ENCODE measurements at places on chromosomes 2 and 18.

- DNase-seq: no peak
Measured at GRCh38 chr2:104787298-104788065, 66.4 kb upstream of the POU3F3 start.

DNA sequence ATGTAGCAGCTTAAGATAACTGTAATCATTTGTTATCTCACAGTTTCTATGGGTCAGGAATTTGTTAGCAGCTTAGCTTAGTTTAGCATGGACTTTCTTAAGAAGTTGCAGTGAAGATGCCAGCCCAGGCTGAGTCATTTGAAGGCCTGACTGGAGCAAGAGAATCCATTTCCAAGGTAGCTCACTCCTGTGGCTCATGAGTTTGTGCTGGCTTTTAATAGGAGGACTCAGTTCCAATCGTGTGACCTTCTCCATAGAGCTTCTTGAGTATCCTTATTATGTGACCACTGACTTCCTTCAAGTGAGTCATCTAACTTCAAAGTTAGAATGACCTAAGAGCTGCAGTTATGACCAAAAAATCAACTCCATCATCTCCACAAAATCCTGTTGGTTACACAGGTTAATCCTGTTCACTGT, 1.4 kb downstream of the GPATCH11 start:
- DNase-seq: no peak

DNA sequence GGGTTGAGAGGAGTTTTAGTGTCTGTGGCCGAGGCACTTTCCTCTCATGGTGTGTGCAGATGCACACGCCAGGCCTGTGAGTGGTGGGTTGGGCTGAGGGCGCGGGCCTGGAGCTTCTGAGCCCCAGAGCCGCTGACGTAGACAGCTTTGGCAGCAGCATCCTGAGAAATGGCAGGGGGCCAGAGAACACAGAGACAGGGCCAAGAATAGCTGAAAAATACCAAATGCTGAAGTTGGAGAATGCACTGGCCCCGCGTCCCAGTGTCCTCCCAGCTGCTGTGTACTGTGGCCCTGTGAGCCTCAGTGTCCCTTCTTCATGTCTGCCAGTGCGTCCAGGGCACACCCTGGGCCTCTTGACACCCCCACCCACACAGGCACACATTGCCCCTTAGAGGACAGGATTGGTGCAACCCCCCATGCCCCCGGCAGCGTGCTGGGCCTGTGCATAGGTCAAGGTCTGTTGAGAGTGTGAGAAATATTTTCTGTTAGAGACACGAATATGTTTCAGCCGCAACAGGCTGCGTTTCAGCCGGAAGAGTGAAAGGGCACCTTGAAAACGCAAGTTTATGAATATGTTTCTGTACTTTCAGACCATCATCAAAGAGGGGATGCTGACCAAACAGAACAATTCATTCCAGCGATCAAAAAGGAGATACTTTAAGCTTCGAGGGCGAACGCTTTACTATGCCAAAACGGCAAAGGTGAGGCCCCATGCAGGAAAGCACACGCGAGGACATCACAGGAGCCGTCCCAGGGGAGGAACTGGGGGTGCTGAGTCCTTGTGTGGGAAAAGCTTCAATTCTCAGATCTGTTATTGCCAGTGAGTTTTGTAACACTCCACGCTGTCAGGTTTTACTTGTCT, 33.6 kb downstream of the DGKD start:
- DNase-seq: peak; percentile 87

GRCh38 chr2:82789851-82790205, 1669.3 kb downstream of the SUCLG1 start:
- DNase-seq: no peak

DNA sequence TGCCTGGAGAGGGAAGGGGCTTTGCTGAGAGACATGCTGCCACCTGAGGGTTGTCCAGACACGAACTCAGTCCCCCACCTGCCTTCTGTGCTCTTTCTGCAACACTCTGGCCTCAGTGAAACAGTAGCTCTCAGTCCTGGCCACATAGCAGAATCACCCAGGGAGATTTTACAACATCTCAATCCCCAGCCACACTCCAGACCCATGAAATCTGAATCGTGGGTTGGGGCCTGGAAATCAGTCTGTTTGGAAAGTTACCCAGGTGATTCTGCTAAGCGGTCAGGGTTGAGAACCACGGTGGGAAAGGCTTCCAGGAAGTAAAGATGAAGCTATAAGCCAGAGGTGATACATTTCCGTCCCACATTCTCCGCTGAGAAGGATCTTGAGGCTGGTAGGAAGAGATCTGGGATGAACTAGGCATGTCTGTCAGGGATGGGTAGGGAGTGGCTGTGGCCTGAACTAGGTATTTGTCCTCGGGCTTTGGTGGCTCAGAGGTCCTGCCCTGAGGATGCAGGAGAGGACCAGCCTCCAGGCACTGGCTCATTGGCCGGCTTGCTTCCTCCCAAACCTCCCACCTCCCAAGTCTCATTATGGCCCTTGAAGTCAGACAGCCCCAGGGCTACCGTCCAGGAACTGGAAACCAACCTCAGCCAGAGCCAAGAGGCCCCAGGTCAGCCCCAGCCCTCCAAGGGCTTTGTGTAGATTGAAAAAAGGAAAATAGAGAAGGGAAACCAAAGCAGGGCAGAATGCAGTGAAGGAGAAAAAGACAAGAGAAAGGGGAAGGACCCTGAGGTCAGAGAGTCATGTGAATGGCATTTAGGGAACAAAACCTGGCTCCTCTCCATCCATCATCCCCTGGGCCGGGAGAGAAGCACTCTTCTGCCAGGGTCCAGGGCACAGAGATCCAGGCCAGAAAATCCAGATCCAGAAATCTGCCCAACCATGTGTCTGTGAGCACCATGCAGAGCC, 119.6 kb downstream of the ZFP36L2 start:
- no peak for DNase-seq

- no peak for DNase-seq
Measured at GRCh38 chr2:59093571-59093970, 852.4 kb upstream of the FANCL start.

GRCh38 chr18:73626859-73627258, 520.8 kb downstream of the FBXO15 start:
- no peak for DNase-seq

- peak; percentile 50 for DNase-seq
Measured at GRCh38 chr2:190655113-190655512, 6.2 kb downstream of the NAB1 start.

GRCh38 chr2:239326831-239327535, 73.8 kb downstream of the HDAC4 start:
- no peak for DNase-seq

- no peak for DNase-seq
Measured at GRCh38 chr2:217945530-217945929, 57.3 kb downstream of the TNS1 start.

- DNase-seq: no peak
Measured at GRCh38 chr2:160837416-160837815, 322.8 kb upstream of the TANK start.

- DNase-seq: no peak
Measured at GRCh38 chr2:70957798-70958197, 20.6 kb upstream of the ANKRD53 start.

- DNase-seq: no peak
Measured at GRCh38 chr18:72692086-72692485, 147.9 kb upstream of the CBLN2 start.

GRCh38 chr2:191051825-191052778, 38.1 kb upstream of the STAT1 start:
- peak; percentile 80 for DNase-seq

DNA sequence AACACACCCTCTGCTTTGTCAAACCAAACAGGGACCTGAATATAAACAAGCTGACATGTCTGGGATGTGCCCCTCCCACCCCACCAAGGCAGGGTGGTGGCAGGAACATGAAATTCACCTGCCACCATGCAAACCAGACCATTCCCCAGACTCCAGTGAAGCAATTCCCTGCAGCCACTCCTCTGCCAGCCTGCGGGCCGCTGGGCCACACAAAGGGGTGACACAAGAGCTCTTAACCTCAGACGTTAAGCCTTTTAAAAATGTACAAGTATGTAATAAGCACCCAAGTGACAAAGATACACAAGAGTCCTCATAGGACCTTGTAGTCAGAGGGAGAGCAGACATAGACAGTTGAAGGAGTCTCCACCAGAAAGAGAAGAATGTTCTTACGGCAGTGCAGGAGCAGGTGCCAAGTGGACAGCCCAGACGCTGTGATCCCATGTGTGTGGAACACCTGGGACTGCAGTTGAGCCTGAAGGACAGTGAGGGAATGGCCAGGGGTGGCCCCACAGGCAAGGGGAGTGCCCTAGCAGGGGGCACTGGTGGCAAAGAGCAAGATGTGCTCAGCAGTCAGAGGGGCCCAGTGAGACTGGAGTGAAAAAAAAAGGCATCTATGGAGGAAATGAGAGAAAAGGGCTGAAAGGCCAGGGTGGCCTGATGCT, 36.9 kb downstream of the CRACDL start:
- DNase-seq: no peak

- no peak for DNase-seq
Measured at GRCh38 chr18:54968807-54969206, 9.5 kb upstream of the CCDC68 start.

DNA sequence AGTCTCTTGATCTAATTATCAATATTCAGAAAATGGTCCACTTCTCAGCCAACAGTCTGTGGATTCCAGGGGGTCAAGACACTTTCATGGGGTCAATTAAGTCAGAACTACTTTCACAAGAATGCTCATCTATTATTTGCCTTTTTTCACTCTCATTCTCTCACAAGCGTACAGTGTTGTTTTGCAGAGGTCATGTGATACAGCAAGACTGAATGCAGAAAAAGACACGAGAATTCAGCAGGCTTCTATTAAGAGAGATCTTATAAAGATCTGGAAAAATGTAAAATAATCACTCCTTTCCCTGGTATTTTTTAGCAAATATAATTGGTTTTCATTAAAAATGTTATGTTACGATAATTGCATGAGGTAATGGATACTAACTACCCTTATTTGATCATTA, 8.7 kb downstream of the RPRD1A start:
- no peak for DNase-seq

GRCh38 chr2:1769703-1770422, 25.5 kb upstream of the PXDN start:
- peak; percentile 63 for DNase-seq

GRCh38 chr18:37575646-37576045, 10.0 kb upstream of the CELF4 start:
- DNase-seq: no peak
